ENCODE measurements at places on chromosomes 4 and X. TPM values are rescaled to one million over a fixed set of nuclear protein-coding genes. Genes with fewer than 3 reads are reported as not detected.

The OPRPN gene
- not detected for total RNA-seq

The KLHL5 gene
- 75.9 TPM for total RNA-seq

The CXCL10 gene
- 0.09 TPM for total RNA-seq

The EPHA5 gene
- total RNA-seq = 0.09 TPM

The KCND1 gene
- 0.18 TPM for total RNA-seq

The ATP1B4 gene
- total RNA-seq = not detected

The CLRN2 gene
- not detected for total RNA-seq

The ARR3 gene
- not detected for total RNA-seq

The MAGED1 gene
- 72.4 TPM for total RNA-seq

The SSX3 gene
- not detected for total RNA-seq

The PFKFB1 gene
- not detected for total RNA-seq

The TMEM154 gene
- 3.9 TPM for total RNA-seq

Data from endothelial cell of coronary artery (primary cell).